HCT116 (cell line): ENCODE measurements at places on chromosomes 6 and 20. TPM values are rescaled to one million over a fixed set of nuclear protein-coding genes. Genes with fewer than 3 reads are reported as not detected.

DNA sequence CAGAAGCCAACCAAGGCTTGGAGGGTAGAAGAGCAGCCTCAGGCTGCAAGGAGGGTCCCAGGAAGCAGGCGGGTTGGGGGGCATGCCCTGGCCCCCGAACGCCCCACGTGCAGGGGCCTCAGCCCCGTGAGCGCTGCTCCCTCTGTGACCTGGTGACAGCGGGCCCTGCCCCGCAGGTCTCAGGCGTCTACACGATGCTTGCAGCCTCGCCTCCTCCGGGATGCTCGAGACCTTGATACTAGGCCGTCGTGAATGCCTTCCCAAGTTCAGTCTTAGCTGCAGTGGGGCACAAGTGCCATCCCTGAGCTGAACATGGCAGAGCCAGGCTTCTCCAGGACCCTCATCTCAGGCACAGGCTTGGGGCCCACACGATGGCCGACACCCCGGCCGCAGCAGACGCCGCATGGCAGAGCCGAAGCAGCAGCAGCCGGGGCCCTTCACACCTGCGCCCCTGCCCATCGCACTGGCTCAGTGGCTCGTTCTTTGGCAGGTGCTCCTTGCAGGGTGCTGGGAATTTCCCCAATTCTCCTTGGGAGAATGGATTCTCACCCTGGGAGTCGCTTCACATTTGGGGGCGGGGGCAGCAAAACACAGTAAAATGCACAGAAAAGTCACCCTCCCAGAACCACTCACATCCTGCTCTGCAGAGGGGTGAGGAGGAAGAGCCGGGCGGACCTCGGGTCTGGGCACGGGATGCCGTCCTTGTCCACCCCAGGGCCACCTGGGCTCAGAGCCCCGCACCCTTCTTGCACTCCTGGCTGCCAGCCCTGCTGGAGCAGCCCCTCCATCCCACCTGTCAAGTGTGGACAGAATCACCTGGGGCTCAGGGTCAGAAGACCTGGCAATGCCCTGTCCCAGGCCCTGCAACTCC, 161.8 kb downstream of the DLL1 start:
- no peak for DNase-seq

- DNase-seq: no peak
These were observed 254.4 kb downstream of the RIMS1 start for GRCh38 chr6:72140795-72141194.

DNA sequence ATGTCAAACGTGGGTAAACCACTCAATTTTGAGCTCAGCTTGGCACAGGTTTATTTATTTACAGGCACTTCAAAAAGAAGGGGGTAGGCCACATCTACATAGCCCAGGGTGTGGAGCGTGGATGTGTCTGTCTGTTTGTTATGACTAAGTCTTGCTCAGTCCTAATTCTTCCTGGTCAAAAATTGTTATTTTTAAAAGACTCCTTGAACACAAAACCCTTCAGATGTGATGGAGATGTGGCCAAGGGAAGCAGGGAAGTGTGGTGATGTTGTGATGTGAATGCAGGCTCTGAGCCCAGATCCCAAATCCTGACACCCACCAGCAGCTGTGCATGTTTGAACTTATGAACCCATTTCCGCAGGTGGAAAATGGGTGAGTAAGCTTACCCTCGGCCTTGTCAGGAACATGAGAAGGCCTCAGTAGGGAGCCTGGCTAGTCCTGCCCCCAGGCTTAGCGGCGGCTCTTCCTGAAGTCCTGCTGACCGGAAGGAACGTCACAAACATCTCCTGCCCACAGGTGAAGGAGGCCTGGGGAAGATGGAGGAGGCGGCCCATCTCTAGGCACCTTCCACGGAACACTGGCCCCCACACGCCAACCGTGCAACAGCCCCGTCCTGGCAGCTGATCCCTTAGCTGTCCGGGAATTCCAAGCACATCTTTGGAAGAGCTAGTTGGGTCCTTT, 119.7 kb downstream of the MYLK4 start:
- DNase-seq: peak; percentile 96

- no peak for DNase-seq
These were observed 12.5 kb downstream of the GZF1 start for GRCh38 chr20:23374441-23374840.

SEL1L2 gene
- not detected for total RNA-seq

MCHR2 gene
- not detected for total RNA-seq

SLC17A1 gene
- not detected for total RNA-seq
